Progenitor cell of endocrine pancreas (in vitro differentiated cells): ENCODE measurements at places on chromosomes 13 and 19.

DNA sequence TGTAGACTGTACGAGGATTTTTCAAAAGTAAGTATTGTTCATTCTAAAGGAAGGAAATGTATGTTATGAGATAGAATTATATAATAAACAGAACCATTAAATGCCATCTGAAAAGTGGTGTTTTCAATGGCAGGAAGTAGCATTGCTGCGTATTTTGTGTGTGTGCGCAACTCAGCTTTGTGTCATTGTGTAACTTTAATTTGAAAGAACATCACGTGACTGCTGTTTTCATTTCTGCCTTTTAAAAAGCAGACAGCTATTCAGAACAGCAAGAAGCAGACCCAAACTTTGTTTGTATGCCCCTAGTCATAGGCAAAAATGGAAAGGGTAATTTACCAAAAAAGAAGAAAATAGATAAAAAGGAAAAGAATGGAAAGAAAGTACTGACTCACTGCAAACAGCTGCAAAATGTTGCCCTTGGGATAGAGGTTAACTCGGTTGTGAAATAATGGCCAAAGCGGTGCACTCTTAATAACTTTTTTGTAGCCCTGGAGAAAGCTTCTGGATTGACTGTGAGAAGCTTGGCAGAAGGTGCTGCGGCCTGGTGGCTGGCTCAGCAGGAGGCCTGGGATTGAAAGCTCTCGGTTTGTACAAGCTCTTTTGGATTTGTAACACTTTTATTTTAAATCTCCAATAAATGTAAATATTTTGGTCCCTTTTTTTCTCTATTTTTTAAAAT lies 97.3 kb downstream of the GGACT start:
- no peak for DNase-seq

GRCh38 chr13:35014606-35015213 lies 72.6 kb downstream of the NBEA start:
- no peak for DNase-seq

GRCh38 chr19:32017176-32017953 lies 328.0 kb upstream of the ZNF507 start:
- DNase-seq: no peak

GRCh38 chr13:51148952-51149573 lies 38.0 kb upstream of the C13orf42 start:
- DNase-seq: no peak

- DNase-seq: no peak
These were observed 635.0 kb upstream of the SPRY2 start for GRCh38 chr13:80975903-80976302.

DNA sequence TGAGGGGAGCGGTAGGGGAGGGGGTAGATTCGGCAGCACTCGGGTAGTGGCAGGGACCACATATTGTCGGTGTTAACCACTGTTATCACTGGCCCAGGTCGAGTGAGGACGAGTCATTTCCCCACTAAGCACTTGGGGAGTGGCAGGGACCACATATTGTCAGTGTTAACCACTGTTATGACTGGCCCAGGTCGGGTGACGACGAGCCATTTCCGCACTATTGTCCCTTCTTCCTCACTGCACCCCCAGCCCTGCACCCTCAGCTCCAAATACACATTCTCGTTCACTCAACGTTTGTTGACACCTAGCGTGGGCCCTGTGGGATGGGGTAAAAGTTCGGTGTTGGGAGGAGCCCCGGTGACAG lies 467 bp upstream of the CLN5 start:
- DNase-seq: no peak

- no peak for DNase-seq
These were observed 7.1 kb downstream of the RFC3 start for GRCh38 chr13:33825083-33825482.

DNA sequence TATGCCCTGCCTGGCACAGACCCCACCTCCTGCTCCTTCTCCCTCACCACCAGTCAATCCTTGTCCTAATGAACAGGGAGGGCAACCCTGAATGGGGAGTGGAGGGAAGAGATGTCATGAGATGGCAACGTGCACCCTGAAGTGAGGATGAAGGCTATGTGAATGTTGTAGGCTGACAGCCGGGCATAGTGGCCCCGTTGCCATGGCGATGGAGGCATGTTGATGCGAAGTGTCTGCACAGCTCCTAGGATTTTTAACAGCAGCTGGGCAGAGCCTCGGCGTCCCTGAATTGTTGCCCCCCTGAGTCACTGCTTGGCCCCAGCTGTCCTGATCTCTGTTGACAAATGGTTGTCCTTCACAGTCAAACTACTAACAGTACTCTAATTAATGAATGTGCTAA lies 4.8 kb upstream of the ALOX5AP start:
- DNase-seq: no peak
